Stimulated activated CD4-positive, alpha-beta T cell treated with anti-CD3 and anti-CD28 coated beads, Interleukin-12 subunit alpha, Interleukin-12 subunit beta, amount 100 ng/mL, for 24 hours (primary cell): ENCODE measurements at places on chromosomes 2 and 18.

GRCh38 chr2:157628477-157629415 is at the start of gene ACVR1C:
TSS of gene ACVR1C (minus strand) at chr2:157628864. CDS start at chr2:157628644, 220 bp downstream.
- DNase-seq, result peak; percentile 44

DNA sequence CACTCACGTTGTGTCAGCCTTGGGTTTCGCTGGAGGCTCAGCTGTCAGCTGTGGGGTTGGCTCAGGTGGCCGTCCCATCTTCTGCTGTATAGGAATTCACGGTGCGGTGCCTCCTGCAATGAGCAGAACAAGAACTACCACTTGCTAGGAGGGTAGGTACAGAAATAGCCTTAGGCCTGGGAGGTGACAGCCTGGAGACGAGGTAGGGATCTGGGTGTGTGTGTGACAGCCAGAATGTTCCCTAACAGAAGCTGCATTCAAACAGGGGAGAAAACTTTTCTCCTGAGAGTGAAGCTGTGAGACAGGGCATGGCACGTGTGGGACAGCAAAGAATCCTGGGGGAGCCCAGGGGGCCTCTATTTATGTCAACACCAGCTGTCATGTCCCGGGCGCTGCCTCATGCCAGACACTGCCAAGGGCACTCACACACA is 8.4 kb upstream of the MAL start:
- no peak for DNase-seq

DNA sequence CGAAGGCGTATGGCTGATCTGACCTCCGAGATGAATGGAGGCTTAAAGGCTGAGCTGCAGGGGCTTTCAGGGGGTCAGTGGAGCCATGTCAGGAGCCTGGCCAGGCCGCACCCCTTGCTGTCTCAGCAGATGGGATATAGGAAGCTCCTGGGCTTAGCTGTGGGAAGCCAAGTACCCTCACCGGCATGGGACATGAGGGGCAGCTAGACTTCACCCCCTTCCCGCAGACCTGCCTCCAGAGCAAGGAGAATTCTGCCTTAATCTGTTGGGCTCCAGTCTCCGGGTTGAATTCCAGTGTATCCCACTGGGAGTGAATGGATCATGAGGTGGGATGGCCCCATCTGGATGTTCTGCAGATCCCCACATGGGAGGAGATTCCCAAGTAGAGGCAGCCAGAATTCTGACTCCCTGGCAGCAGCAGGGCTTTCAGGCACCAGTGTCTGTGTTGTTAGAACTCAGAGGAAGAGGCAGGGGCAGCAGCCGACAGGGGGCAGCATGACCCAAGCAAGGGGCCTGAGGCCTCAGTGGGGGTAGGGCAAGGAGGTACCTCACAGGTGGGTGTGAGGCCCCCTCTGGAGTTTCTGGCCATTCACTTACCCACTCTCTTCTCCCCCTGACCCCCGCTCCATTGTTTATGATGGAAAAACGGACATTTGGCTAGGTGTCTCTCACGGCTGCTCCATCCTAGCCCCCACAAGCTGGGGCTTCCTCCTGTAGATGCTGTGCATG is 19.1 kb downstream of the CAPG start:
- DNase-seq, result peak; percentile 64

DNA sequence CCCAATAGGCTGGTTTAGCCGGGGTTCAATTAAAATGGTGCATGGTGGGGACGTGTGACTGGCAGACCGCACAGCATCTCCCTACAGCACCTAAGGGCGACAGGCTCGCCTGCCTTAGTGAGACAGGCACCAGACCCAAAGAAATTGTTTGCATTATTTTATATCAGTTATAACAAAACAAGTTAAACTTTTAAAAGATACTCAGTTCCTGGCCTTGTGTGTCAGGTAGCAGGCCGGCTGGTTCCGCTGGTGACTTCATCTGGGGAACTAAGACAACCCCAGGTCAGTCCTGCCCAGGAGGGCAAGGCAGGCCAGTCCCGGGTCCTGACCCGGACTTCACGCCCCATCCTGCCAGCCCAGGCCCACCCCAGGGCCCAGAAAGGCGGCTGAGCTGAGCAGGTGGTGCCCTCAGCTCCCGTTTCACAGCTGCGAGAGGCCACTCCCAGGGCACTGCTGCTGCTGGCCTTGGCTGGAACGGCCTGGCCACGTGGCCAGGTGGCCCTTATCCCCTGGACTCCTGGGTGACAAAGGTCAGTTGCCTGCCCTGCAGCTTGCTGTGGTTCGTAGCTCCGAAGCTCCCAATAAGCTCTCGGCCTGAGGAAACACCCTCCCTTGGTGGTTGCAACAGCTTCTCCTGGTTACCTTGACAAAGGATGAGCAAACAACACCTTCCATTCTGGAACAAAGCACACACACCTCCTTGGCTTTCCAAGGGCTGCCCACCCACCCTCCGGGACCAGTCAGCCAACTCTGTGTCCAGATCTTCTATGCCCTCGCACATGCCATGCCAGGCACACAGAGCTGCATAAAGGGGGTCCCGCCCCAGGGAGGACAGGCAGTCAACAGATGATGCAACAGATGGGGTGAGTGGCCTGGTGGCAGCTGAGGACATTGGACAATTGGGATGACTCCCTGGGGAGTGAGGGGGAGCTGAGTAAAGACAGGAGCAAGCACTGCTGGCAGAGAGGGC is 11.3 kb upstream of the AGXT start:
- DNase-seq, result no peak

GRCh38 chr2:211766689-211767088 is 771.9 kb downstream of the ERBB4 start:
- no peak for DNase-seq

DNA sequence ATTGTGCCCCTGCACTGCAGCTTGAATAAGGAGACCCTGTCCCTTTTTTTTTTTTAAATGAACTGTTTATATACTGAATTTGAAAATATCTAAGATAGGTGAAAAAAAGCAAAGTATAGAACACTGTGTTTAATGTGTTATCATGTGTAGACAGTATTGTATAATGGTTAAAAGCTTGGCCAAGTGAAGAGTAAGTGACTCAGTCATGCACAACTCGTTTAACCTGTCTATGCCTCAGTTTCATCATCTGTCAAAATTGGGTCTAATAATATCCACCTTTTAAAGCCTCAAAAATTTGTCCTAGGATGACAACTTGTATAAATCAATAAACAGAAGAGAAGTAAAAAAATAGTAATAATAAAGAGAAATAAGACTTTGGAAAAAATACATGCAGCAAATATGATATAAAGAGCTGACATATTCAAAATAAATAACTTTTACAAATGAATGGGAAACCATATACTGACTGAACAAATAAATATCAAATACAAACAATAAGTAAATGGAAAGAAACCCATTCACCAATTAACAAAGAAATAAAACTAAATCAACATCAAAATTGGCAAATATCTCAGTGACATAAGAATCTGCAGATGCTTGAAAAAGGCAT is 113.7 kb downstream of the C2orf74 start:
- no peak for DNase-seq

GRCh38 chr18:725646-726045 is 13.2 kb upstream of the ENOSF1 start:
- DNase-seq, result no peak

GRCh38 chr2:71528131-71528591 is 74.8 kb downstream of the DYSF start:
- DNase-seq, result no peak

GRCh38 chr2:175156534-175156933 is 11.5 kb downstream of the ATF2 start:
- no peak for DNase-seq

GRCh38 chr2:144965172-144965571 is 445.3 kb upstream of the ZEB2 start:
- no peak for DNase-seq
